ENCODE measurements at places on chromosomes 11 and 22. TPM values are rescaled to one million over a fixed set of nuclear protein-coding genes. Genes with fewer than 3 reads are reported as not detected.
A peak's percentile ranks its signal among the peaks of the same experiment; 100 is the strongest.

DNA sequence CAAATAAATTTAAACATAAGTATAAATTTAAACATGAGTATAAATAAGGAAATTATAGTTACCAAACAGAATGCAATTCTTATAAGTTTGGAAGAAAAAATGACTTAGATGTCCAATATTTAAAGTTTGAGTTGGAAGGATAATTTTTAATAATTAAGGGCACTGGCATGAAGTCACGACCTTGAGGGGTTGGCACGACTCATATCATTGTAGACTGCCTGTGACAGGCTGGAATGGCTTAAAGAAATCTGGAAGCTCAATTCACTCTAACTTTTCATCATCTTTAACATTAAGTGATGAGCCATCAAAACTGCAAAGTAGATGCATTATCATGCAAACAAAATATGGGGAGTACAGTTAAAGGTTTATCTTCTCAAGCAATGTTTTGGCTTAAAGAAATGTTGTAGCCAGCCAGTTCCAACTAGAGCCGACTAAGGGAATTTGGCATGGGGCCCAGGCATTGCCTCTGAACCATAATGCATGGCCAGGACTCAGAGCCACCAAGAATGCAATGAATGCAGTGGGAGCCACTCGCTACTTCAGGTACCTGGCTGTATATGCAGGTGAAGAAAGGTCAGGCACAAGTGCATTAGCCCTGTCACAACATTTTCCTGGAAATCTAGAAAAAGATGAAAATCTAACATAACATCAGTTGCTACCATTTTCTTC is 33.4 kb downstream of the PGR start:
- DNase-seq = no peak

GRCh38 chr11:63543711-63544110 is 7.1 kb downstream of the PLAAT4 start:
- no peak for DNase-seq

DNA sequence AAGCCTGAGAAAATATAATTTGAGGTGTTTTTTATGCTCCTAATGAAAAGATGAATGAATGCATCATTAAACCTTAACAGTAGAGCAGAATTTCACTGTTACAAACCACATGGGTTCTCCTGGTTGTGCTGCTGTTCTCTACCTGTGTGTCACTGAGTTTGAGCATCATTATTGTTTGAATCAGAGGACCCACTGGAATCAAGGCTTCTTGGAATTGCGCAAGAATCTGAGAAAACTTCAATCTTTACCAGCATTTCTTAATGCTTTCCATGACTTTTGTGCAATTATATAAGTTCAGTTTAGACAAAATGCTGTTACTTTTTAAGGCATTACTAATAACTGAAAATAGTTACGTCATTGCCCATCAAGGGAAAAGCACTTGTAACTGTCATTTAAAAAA is 18.8 kb upstream of the RBX1 start:
- DNase-seq = no peak

- DNase-seq = no peak
Observed at GRCh38 chr22:43829904-43830851, 18.1 kb upstream of the EFCAB6 start.

- DNase-seq = no peak
Observed at GRCh38 chr22:39488563-39489083, 13.5 kb upstream of the MIEF1 start.

DNA sequence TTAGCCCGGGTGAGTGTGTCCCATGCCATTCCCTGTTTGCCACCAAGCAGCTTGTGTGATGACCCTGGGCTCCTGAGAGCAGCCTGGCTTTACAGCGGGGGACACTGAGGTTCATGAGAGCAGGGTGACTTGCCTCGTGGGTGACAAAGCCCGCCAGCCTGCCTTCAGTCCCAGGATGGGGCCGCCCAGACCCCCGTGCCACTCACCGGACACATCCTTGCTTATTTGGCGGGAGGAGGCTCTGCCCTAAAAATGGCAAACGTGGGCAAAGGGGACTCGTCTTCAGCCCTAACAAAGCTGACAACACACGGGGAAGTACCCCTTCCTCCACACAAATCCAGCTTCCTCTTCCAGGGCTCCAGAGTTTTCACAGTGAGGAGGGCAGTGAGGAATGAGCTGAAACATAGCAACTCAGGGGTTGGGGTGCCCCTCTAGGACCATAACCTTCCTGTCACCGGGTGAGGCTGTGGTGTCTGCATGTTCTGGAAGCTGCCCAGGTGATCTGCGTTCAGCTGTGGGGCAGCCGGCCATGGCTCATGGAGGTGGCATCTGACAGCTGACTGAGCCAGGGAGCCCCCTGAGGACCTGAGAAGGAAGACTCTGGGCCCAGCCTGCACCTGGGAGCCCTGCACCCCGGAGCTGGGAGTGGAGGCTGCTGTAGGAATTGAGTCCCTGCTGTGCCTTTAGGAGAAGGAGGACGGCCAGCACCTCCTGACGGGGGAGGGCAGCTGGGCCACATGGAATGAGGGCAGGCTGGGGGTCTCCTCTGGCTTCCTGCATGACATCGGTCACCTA is 16.7 kb downstream of the RIBC2 start:
- no peak for DNase-seq

GRCh38 chr22:41563051-41563711 is 2.4 kb downstream of the CSDC2 start:
- no peak for DNase-seq

DNA sequence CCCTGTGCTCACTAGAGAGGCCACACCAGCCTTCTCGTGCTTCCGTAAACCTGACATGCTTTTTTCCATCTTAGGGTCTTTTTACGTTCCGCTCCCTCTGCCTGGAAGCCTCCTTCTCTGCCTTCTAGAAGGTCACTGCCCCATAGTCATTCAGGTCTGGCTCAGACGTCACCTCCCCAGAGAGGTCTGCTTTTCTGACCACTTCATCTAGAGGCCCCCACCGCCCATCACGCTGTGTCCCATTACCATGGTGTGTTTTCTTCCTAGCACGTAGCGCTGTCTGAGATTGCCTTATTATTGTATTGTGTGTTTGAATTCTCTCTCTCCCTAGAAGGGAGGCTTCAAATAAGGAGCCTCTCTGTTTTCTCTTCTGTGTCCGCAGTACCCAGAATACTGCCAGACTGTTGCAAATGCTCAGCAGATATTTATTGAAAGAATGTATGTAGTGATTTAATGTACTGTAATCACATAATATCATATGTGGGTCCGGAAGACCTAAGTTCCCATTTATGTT is 10.0 kb downstream of the TAB1 start:
- DNase-seq = peak; percentile 8

DNA sequence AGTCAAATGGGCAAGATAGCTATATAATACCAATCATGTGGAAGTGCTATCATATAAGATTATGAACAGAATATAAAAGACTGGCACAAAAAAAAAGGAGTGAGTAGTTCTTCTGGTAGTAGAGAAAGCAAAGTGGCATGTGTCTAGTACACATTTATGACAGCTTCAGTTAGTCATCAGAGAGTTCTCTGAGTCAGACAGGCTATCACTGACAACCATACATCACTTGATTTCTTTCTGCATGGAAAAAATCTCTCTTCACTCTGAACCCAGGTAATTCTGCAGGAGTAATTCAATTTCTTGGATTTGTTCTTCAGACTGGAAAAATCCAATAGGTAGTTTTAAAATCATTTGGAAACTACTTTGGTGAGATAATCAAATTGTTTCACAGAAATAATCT is 286.8 kb upstream of the ANO3 start:
- no peak for DNase-seq

DNA sequence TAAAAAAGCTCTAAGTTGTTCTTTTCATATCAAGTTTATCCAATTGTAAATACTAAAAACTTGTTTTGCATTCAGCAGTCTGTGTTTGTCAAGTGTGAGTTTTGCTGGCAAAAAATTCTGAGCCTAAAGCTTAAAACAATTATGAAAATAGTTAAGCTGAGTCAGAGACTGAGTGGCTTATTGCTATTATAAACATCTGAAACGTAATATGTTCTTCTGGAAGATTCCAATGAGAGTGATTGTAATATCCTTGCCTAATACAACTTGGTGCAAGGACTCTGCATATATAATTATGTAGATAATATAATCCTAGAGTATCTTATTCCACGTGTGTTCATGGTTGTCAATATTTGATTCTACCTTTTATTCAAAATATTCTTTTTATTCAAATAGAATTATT is 14.1 kb upstream of the NUP50 start:
- no peak for DNase-seq

GRCh38 chr11:96033095-96033494 is 109.2 kb upstream of the MTMR2 start:
- no peak for DNase-seq

- DNase-seq = no peak
Observed at GRCh38 chr11:120759046-120759445, 247.5 kb downstream of the GRIK4 start.

Gene MEI1
- total RNA-seq = 1.4 TPM

Gene C11orf42
- total RNA-seq = not detected
